ENCODE measurements at places on chromosomes 4 and X. TPM values are rescaled to one million over a fixed set of nuclear protein-coding genes. Genes with fewer than 3 reads are reported as not detected.
A peak's percentile ranks its signal among the peaks of the same experiment; 100 is the strongest.

- no peaks in the 10 kb centered on the region for H3K27me3 ChIP-seq
- no peak for DNase-seq
- H3K4me3 ChIP-seq: no peak overlapping the region
- H3K36me3 ChIP-seq: no peaks in the 10 kb centered on the region
Measured at GRCh38 chr4:161907590-161907955, 256.2 kb downstream of the FSTL5 start.

- no peak overlapping the region for H3K4me3 ChIP-seq
- peaks cover 4% of the 10 kb centered on the region for H3K4me1 ChIP-seq
- DNase-seq: no peak
- peaks cover 85% of the 10 kb centered on the region for H3K27me3 ChIP-seq
- H3K36me3 ChIP-seq: peaks cover 3% of the 10 kb centered on the region
Measured at GRCh38 chr4:127776620-127777019, 5.5 kb upstream of the HSPA4L start.

GRCh38 chr4:60544981-60545380 is 655.1 kb upstream of the ADGRL3 start:
- H3K27me3 ChIP-seq: no peaks in the 10 kb centered on the region
- H3K27ac ChIP-seq: no peak overlapping the region
- no peaks in the 10 kb centered on the region for H3K36me3 ChIP-seq
- no peaks in the 10 kb centered on the region for H3K4me1 ChIP-seq
- no peak overlapping the region for H3K4me3 ChIP-seq

GRCh38 chr4:1819284-1819683 is 26.2 kb downstream of the FGFR3 start:
- H3K27ac ChIP-seq: no peak overlapping the region
- no peaks in the 10 kb centered on the region for H3K4me1 ChIP-seq
- H3K36me3 ChIP-seq: peaks cover 17% of the 10 kb centered on the region
- no peaks in the 10 kb centered on the region for H3K27me3 ChIP-seq
- H3K4me3 ChIP-seq: no peak overlapping the region

- peaks cover 37% of the 10 kb centered on the region for H3K4me1 ChIP-seq
- no peak for DNase-seq
- no peaks in the 10 kb centered on the region for H3K27me3 ChIP-seq
- H3K36me3 ChIP-seq: peaks cover 16% of the 10 kb centered on the region
- peak overlapping the region; percentile 93 for H3K4me3 ChIP-seq
- H3K27ac ChIP-seq: peak overlapping the region; percentile 95
Measured at GRCh38 chr4:185202984-185203485, 765 bp downstream of the CFAP97 start.

GRCh38 chrX:9090766-9091165 is 56.8 kb upstream of the FAM9B start:
- H3K27me3 ChIP-seq: no peaks in the 10 kb centered on the region
- H3K4me3 ChIP-seq: no peak overlapping the region

DNA sequence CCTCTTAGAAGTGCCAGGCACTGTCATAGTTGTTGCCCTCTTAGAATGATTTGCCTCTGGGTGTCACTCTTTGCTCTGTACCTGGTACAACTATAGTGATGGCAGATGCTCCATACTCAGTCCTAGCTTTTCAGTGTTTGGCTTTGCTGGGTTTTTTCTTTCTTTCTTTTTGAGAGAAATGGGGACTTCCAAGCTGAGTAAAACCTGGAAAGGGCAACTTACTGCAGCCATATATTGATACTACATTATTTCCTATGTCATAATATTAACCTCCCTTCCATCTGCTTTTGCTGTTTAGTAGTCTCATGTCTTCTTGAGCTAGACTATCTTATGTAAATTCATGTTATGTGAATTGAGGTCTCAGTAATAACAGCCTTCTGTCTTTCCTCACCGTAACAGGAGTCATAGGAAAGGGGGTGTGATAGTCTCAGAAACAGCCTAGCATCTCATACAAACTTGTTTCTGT is 49.0 kb downstream of the NIPAL1 start:
- peaks cover 52% of the 10 kb centered on the region for H3K36me3 ChIP-seq
- H3K27me3 ChIP-seq: no peaks in the 10 kb centered on the region
- peaks cover 47% of the 10 kb centered on the region for H3K4me1 ChIP-seq
- H3K27ac ChIP-seq: peak overlapping the region; percentile 84

DNA sequence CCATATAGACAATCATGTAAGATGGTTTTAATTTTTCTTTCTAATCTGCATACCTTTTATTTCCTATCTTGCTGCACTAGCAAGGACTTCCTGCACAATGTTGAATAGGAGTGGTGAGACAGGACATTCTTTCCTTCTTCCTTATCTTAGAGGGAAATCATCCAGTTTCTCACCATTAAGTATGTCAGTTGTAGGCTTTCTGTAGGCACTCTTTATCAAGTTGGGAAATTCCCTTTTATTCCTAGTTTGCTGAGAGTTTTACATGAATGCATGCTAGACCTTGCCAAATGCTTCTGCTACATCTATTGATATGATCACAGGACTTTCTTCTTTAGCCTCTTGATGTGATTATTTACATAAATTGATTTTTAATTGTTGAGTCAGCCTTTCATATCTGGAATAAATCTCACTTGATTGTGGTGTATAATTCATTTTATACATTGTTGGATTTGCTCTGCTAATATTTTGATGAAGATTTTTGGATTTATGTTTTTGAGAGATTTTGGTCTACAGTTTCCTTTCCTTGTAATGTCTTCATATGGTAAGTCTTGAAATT is 23.8 kb downstream of the RNF175 start:
- peaks cover 4% of the 10 kb centered on the region for H3K4me1 ChIP-seq
- no peak for DNase-seq
- H3K36me3 ChIP-seq: peaks cover 2% of the 10 kb centered on the region
- H3K27me3 ChIP-seq: no peaks in the 10 kb centered on the region
- H3K27ac ChIP-seq: no peak overlapping the region

DNA sequence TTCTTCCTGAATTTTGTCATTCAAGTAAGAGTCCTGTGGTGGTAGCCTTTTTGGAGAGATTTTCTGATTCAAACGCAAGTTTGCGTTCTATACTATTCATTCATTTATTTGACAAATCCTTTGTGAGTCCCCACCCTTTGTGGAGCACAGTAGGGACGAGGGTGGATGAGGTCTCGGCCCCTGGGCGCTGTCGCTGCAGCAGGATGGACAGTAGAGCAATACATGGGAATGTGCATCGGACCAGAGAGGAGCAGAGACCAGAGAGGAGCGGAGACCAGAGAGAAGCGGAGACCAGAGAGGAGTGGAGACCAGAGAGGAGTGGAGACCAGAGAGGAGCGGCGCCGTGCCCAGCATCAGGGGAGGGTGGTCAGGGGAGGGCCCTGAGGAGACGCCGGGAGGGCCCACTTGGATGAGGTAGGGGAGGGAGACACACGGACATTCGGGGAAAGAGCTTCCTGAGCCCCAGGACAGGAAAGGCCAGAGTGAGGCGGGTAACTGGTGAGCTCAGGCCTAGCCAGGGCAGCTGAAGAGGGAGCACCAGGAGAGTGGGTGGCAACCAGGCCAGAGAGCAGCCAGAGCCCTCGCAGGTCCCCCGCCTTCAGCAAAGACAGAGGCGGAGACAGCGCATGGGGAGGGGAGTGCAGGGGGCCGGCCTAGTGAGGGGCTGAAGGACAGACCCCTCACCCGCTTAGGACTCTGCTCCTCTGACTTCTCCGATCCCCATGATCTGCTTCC is 67.3 kb downstream of the NAT8L start:
- no peaks in the 10 kb centered on the region for H3K27me3 ChIP-seq
- DNase-seq: no peak
- no peak overlapping the region for H3K4me3 ChIP-seq
- H3K27ac ChIP-seq: no peak overlapping the region
- H3K4me1 ChIP-seq: no peaks in the 10 kb centered on the region

DNA sequence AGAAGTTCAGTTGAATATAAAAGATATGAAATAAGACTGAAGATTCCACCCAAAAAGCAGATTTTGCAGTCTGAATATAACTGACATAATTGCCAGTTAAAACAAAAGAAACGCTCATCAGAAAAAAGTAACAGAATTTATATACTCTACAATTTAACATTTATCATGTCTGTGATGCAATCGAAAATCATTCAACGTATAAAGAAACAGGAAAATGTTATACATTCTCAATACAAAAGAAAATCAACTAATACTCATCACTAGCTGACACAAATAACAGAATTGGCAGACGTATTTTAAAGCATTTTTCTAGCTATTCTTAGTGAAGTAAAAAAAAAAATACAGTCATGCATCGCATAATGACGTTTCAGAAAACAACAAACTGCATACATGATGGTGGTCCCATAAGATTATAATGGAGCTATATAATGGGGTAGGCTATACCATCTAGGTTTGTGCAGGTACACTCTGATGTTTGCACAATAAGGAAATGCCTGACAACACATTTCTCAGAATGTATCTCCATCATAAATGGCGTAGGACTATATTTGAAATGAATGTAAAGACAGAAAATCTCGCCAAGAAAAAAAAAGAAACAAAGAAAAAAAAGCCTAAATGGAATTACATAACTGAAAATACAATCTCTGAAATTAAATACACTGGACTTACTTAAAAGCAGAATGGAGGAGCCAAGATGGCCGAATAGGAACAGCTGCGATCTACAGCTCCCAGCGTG is 34.3 kb downstream of the OR13H1 start:
- no peak for DNase-seq
- H3K4me1 ChIP-seq: no peaks in the 10 kb centered on the region
- H3K27ac ChIP-seq: no peak overlapping the region
- no peaks in the 10 kb centered on the region for H3K36me3 ChIP-seq

DNA sequence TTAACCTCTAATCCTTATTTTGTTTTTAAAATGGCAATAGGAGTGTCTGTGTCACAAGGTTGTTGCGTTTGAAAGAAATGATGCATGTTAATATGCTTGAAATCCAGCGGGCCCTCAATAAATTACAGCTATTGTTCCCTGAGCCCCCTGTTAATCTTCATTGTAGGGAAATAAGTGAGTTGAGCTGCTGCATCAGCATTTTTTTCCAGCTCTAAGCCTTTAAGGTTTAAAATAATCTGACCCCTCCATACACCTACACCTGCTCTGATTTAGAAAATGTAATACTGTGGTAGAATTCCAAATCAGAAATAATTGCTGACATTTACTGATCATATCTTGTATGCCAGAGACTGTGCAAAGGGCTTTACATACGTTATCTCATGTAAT is 2.6 kb upstream of the MSMO1 start:
- H3K4me3 ChIP-seq: no peak overlapping the region
- H3K27ac ChIP-seq: no peak overlapping the region
- H3K27me3 ChIP-seq: no peaks in the 10 kb centered on the region
- H3K36me3 ChIP-seq: peaks cover 8% of the 10 kb centered on the region
- no peak for DNase-seq

- H3K4me3 ChIP-seq: no peak overlapping the region
- peaks cover 15% of the 10 kb centered on the region for H3K36me3 ChIP-seq
Measured at GRCh38 chr4:110629214-110629754, 6.4 kb upstream of the PITX2 start.

GRCh38 chrX:39253551-39253950 is 452.3 kb downstream of the MID1IP1 start:
- no peak overlapping the region for H3K27ac ChIP-seq
- H3K4me3 ChIP-seq: no peak overlapping the region
- DNase-seq: no peak

- H3K36me3 ChIP-seq: no peaks in the 10 kb centered on the region
- no peak for DNase-seq
- peaks cover 5% of the 10 kb centered on the region for H3K27me3 ChIP-seq
Measured at GRCh38 chr4:53840643-53841042, 223.8 kb downstream of the CHIC2 start.

GRCh38 chr4:100517864-100518341 is at the start of gene EMCN:
Gene EMCN (minus strand): TSS chr4:100518022. CDS start chr4:100517914, 108 bp downstream.
- H3K4me1 ChIP-seq: no peaks in the 10 kb centered on the region
- H3K27me3 ChIP-seq: peaks cover 25% of the 10 kb centered on the region
- no peak within 1 kb of the TSS for H3K4me3 ChIP-seq
- DNase-seq: no peak
- no peaks in the 10 kb centered on the region for H3K36me3 ChIP-seq

- no peak for DNase-seq
- no peak overlapping the region for H3K4me3 ChIP-seq
- H3K27me3 ChIP-seq: no peaks in the 10 kb centered on the region
- H3K27ac ChIP-seq: no peak overlapping the region
- H3K36me3 ChIP-seq: no peaks in the 10 kb centered on the region
Measured at GRCh38 chr4:164617911-164618310, 136.0 kb upstream of the SMIM31 start.

- no peak overlapping the region for H3K4me3 ChIP-seq
- no peak overlapping the region for H3K27ac ChIP-seq
- H3K27me3 ChIP-seq: no peaks in the 10 kb centered on the region
Measured at GRCh38 chr4:156118507-156119220, 165.0 kb upstream of the CTSO start.

- peak overlapping the region; percentile 85 for H3K27ac ChIP-seq
- no peak for DNase-seq
Measured at GRCh38 chrX:78650906-78651437, 8.2 kb downstream of the RTL3 start.

- peaks cover 23% of the 10 kb centered on the region for H3K36me3 ChIP-seq
- H3K27ac ChIP-seq: peak overlapping the region; percentile 98
- peak; percentile 19 for DNase-seq
- H3K4me1 ChIP-seq: peaks cover 17% of the 10 kb centered on the region
- H3K4me3 ChIP-seq: peak overlapping the region; percentile 65
Measured at GRCh38 chrX:78979789-78980464, 34.7 kb downstream of the P2RY10 start.

- no peak overlapping the region for H3K4me3 ChIP-seq
- peaks cover 4% of the 10 kb centered on the region for H3K27me3 ChIP-seq
- no peaks in the 10 kb centered on the region for H3K36me3 ChIP-seq
- no peak overlapping the region for H3K27ac ChIP-seq
- DNase-seq: no peak
- H3K4me1 ChIP-seq: no peaks in the 10 kb centered on the region
Measured at GRCh38 chrX:21798677-21799219, 40.7 kb upstream of the MBTPS2 start.

DNA sequence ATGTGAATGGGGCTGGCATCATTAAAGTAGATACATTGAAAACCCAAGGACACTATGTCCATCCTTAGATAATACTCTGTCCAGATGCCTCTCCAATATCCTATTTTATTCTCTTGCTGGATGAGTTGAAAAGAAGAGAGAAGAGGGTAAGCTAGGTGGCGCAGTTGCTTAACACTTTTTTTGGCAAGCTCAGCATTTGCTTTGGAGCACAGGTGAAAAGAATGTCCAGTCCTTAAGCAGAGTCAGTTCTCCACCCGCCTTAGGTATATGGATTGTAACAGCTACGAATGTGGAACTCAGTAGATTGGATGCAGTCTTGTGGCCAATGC is 208.4 kb downstream of the NWD2 start:
- no peaks in the 10 kb centered on the region for H3K36me3 ChIP-seq
- H3K27me3 ChIP-seq: peaks cover 43% of the 10 kb centered on the region
- H3K4me3 ChIP-seq: peak overlapping the region; percentile 66

DNA sequence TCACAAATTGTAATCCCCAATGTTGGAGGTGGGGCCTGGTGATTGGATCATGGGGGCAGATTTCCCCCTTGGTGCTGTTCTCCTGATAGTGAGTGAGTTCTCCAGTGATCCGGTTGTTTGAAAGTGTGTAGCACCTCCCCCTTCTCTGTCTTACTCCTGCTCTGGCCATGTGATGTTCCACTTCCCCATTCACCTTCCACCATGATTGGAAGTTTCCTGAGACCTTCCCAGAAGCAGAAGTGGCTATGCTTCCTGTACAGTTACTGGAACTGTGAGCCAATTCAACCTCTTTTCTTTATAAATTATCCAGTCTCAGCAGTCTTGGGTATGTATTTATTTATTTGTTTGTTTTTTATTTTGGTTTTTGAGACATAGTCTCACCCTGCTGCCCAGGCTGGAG is 143.2 kb downstream of the CPE start:
- no peaks in the 10 kb centered on the region for H3K36me3 ChIP-seq
- DNase-seq: no peak
- H3K4me3 ChIP-seq: no peak overlapping the region
- H3K27ac ChIP-seq: no peak overlapping the region

Gene AKAP14
- total RNA-seq: not detected

Gene COX7B2
- not detected for total RNA-seq

Gene OTUD6A
- not detected for total RNA-seq

Gene UGT2B17
- total RNA-seq: not detected

Gene AMELX
- not detected for total RNA-seq
